ENCODE measurements at places on chromosomes 13 and 19.

DNA sequence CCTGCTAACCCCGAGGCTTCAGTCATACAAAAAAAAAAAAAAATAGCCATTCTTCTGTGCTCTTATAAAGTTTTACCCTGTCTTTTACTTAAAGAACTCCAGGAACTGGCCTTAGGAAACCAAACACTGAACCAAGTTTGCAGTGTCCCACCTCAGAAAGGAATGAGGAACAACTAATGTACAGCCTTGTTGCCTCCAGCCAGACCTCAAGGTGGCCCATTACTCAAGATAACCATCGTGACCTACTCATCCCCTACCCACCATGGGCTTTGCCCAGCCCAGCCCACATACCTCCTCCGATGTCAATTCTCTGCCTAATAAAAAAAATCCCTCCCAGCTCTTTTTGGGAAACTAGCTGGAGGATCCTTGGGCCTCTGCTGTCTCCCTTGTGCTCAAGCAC is 133.2 kb downstream of the STARD13 start:
- no peak for DNase-seq

DNA sequence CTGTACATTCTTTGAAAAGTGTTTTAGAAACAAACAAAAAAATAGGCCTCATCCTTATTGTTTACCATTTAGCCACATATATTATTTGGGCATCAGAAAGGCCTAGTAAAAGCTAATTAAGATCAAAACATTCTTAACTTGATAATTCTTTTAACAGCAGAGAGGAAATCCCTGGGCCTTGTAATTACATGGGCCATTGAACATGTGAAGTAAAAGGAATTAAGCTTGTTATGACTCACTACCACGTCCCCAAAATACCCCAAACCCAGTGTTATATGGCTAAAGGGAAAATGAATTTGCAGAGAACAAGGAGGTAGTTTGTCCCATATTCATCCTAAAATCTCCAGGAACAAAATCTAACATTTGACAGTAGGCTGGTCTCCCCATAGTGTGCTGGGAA is 439.8 kb downstream of the ITGBL1 start:
- no peak for DNase-seq

DNA sequence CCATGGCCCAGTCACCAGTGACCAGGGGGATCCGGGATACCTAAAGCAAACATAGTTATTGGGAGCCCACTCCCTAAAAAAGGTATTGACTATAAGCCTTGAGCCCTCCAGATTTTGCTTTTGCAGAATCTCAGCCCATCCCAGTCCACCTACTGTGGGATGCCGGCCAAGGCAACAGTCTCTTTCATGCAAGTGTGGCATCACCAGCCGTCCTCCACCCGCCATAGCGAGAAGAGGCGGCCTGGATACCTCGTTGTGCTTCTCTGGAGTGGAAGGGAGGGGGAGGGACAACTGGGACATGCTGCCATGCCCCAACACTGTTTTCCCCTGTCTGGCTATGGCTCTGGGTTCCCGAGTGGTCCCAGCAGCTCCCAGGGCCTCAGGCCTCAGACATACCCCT is 123.4 kb downstream of the DPF1 start:
- DNase-seq, result no peak

- no peak for DNase-seq
These were observed 1.5 kb downstream of the CD37 start for GRCh38 chr19:49336482-49337266.

- DNase-seq, result no peak
These were observed 51.7 kb upstream of the CYP4F8 start for GRCh38 chr19:15563325-15563794.

- DNase-seq, result no peak
These were observed 42.2 kb upstream of the TSC22D1 start for GRCh38 chr13:44618326-44618725.

DNA sequence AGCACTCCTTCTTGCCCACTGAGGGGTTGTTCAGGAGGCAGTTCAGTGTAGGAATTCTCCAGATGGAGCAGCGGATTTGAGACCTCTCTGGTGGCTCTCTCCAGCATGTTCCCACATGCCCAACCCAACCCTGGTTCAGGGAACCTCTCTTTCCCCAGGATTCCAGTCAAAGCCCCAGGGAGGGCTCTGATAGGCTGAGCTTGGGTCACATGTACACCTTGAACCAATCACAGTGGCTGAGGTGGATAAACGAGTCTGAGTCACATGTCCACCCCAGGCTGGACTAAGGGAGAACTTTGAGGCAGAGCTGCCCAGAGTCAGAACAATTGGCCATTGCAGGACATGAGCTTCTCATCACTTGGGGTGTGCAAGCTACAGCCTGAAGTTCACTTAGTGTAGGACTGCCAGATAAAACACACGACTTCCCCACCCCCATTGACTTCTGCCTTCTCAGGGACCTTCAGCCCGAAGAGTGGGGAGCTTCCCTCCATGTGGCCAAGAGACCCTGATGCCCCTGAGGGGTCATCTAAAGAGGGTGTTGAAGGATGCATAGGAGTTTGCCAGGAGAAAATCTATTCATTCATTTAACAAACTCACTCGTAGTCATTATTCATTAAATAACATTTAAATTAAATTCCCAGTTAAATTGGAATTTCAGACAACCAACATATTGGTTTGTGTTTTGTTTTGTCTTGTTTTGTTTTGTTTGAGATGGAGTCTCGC is 4.0 kb upstream of the MAST3 start:
- no peak for DNase-seq

- DNase-seq, result no peak
These were observed 7.3 kb downstream of the PTBP1 start for GRCh38 chr19:804419-805165.

- DNase-seq, result no peak
These were observed 2.9 kb upstream of the UFM1 start for GRCh38 chr13:38346764-38347163.

DNA sequence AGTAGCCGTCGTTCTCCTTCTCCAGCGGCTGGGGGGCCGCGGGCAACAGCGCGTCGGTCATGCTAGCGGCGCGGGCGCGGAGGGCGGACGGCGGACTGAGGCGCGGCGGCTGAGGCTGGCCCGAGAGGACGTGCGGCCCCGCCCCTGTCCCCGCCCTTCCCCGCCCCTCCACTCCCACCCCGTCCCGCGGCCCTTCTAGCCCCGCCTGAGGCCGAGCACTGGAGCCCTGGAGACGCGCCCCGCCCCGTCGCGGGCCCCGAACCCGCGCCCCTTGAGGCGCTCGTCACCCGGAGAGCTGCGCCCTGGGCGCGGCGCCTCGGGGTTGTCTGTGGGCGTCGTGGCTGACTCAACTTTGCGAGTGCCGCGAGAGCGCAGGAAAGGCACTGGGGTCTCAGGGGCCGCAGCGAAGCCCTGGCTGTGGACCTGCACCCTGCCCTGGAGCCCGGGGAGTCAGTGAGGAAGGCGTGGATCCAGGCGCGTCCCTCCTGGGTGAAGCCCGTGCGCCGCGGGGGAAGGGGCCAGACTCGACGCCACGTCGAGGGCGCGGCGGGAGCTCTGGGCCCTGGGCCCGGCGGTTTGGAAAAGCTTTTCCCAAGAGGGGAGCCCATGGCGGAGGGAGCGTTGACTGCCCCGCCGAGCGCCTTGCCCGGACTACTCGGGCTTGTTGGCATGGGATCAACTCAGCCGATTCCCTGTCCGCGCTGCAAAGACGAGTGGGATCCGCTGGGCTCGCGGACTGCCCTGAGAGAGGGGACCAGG is at the start of gene RHPN2:
RHPN2 (minus strand) TSS at position 97 of the 759 bp plus-strand sequence; CDS start at position 61, 36 bp downstream.
- no peak for DNase-seq

DNA sequence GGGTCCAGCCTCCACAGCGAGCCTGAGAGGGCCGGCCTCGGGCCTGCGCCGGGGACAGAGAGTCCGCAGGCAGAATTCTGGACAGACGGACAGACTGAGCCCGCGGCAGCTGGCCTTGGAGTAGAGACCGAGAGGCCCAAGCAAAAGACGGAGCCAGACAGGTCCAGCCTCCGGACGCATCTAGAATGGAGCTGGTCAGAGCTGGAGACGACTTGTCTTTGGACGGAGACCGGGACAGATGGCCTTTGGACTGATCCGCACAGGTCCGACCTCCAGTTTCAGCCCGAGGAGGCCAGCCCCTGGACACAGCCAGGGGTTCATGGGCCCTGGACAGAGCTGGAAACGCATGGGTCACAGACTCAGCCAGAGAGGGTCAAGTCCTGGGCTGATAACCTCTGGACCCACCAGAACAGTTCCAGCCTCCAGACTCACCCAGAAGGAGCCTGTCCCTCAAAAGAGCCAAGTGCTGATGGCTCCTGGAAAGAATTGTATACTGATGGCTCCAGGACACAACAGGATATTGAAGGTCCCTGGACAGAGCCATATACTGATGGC is 490 bp downstream of the ITPKC start:
- DNase-seq, result no peak

GRCh38 chr19:45005787-45006186 is 4.5 kb downstream of the RELB start:
- DNase-seq, result no peak

DNA sequence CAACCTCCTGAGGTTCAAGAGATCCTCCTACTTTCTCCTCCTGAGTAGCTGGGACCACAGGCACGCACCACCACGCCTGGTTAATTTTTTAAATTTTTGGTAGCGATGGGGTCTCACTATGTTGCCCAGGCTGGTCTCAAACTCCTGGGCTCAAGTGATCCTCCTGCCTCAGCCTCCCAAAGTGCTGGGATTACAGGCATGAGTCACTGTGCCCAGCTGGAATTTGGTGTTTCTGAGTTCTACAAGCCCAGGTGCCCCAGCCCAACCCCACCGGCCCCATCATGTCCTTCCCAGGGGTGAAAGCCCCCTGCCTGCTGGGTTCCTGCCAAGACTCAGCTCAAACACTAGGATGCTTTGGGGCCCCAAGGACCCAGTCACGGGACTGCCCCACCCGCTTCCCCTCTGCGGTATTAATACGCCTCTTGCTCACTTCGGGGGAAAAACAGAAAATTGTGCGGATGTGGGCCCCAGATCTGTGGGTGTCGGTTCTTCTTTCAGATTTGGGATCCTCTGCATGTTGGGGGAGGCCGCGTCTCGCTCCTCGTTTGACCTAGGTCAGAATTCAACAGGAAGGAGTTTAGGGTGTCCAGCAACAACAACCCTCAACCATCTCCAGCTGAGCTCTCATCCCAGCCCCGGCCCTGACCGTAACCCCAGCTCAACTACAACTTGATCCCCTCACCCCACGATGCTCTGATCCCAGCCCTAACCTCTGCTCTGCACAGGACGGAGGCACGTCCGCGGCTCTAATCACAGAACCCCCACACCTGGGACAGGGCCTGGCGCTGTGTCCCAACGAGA is 3.7 kb upstream of the FCER2 start:
- no peak for DNase-seq

DNA sequence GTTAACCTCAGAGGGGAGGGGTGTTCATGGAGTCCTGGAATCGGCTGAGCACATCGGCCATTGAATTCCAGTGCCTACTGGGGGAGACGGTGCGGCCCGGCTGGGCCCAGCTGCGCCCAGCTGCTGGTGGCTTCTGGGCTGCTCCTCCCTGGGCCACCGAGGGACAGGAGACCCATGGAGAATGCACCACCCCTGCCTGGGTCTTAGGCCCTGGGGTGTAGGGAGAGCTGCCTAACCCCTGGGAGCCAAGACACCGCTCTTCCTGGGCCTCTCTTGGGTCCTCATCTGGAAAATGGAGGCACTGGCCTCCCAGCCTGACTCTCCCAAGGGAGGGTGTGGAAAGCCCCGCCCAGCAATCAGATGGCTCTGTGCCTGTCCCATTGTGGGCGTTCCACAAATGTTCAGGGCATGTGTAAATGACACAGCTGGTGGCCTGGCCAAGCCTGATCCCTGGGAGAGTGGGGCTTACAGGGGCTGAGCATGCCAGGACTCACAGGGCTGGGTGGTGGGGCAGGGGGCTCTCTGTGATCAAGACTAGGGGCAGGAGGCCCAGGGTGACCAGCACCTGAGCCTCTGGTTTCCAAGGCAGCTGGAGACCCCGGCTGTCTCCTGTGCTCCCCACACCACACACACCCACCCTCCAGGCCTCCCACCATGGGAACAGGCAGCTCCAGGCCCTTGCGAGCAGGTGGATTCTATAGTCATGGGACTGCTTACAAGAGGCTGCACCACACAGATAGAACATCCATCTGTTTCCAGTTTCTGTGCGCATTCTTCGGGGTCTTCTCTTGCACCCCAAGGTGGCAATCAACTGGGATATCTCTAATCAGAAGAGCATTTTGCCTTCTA is 150.9 kb downstream of the URI1 start:
- DNase-seq, result no peak

DNA sequence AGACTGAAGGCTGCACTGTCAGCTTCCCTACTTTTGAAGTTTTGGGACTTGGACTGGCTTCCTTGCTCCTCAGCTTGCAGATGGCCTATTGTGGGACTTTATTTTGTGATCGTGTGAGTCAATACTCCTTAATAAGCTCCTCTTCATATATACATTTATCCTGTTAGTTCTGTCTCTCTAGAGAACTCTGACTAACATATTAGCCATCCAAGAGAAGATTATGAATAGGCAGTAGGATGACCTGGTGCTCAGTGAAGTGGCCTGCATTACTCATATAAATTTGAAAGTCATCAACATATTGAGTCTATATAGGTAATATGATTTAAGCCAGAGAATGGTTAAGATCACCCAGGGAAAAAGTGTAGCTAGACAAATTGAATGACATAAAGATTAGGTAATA is 136.3 kb upstream of the UFM1 start:
- no peak for DNase-seq

DNA sequence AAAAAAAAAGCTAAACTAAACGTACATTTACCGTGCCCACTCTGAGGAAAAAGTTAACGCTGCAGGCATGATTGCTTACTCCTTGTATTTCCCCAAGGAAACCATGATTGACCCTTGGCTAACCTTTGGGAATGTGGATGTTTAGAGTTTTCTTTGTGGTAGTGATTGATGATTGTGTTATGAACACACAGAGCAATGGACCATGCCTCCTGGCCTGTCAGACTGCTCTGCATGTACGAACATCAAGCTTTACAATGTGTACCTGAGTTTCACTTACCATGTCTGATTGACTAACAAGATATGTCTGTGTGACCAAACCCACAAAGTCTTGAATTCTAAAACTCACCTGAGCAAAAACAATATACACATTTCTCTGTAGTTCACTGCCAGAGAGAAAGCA is 35.1 kb downstream of the MYCBP2 start:
- no peak for DNase-seq

- DNase-seq, result no peak
These were observed 154.4 kb downstream of the EFNB2 start for GRCh38 chr13:106381091-106381490.

GRCh38 chr19:36573895-36574720 is 1.0 kb upstream of the ZNF529 start:
- no peak for DNase-seq

- no peak for DNase-seq
These were observed 24.2 kb downstream of the ZFR2 start for GRCh38 chr19:3844596-3844995.

- no peak for DNase-seq
These were observed 1052.8 kb upstream of the SPRY2 start for GRCh38 chr13:81393721-81394120.

GRCh38 chr13:113927661-113928581 is 46.0 kb downstream of the C13orf46 start:
- DNase-seq, result no peak

Measured in right renal pelvis (tissue), 4 donors.